ENCODE measurements at places on chromosomes 5 and 9.
A peak's percentile ranks its signal among the peaks of the same experiment; 100 is the strongest.

- no peak for DNase-seq
Observed at GRCh38 chr9:98949565-98949964, 5.9 kb downstream of the COL15A1 start.

GRCh38 chr5:19777363-19777762 lies 210.6 kb downstream of the CDH18 start:
- no peak for DNase-seq

DNA sequence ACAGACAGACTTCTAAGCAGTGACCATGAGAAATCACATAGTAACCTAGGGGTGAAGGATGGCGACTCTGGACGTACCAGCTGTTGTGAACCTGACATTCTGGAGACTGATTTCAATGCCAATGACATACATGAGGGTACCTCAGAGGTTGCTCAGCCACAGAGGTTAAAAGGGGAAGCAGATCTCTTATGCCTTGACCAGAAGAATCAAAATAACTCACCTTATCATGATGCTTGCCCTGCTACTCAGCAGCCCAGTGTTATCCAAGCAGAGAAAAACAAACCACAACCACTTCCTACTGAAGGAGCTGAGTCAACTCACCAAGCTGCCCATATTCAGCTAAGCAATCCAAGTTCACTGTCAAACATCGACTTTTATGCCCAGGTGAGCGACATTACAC lies 38.0 kb upstream of the CCDC152 start:
- DNase-seq = peak; percentile 7

GRCh38 chr9:18441261-18441660 lies 32.7 kb upstream of the ADAMTSL1 start:
- no peak for DNase-seq

GRCh38 chr5:165139721-165140120 lies 1634.3 kb downstream of the MAT2B start:
- no peak for DNase-seq

- DNase-seq = no peak
Observed at GRCh38 chr5:95063492-95063891, 221.4 kb downstream of the MCTP1 start.

- DNase-seq = no peak
Observed at GRCh38 chr5:180806351-180807011, 3.9 kb upstream of the MGAT1 start.

DNA sequence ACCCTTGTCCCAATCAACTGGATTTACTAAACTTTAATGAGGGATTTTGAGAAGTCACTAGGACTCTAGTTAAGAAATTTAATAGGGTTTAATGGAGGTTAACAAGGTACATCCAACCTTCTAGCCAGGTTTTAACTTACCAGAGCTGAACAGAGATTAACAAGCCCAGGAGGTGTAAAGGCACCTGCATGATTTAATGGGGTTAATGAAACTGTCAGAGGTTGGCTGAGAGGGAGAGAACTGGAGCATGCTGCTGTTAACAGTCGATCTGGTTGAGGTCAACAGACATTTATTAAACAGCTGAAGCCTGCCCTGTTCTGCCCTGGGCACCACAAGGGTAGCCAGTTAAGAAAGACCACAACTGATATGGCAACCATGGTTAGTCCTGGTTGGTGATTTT lies 13.6 kb downstream of the HAND1 start:
- no peak for DNase-seq

GRCh38 chr9:118401546-118401945 lies 697.3 kb downstream of the TLR4 start:
- DNase-seq = no peak

- no peak for DNase-seq
Observed at GRCh38 chr5:2832394-2832793, 80.9 kb upstream of the IRX2 start.

- DNase-seq = no peak
Observed at GRCh38 chr9:83744206-83744605, 36.4 kb upstream of the UBQLN1 start.

DNA sequence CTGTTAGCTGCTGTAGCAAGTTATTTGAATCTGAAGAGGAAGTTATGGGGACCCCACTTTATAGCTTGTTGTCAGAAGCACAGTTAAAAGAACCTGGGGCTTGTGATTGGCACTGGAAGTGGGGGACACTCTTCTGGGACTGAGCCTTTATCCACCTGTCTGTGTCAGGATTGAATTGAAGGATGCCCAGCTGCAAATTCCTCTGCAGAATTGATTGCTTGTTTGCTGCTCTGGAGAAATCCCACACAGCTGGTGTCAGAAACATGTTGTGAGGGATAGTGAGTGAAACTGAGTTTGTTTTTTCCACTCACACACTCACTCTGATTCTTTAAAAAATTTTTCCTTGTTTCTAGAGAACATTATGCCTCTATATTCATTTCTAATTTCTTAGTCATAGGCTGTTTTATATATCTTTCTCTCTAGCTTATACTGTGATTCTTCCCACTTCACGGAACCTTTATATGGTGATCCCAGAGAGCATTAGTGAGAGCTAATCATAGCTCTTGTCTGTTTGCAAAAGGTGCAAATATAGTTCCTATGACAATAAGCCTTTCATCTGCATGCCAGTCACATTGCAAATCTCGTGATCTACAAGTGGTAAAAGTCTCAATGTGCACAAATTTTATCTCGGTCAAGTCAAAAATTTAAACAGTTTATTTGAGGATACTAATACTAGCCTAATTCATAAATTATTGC lies 188.5 kb upstream of the EDIL3 start:
- DNase-seq = no peak

GRCh38 chr5:178505639-178506407 lies 84.4 kb downstream of the COL23A1 start:
- no peak for DNase-seq

DNA sequence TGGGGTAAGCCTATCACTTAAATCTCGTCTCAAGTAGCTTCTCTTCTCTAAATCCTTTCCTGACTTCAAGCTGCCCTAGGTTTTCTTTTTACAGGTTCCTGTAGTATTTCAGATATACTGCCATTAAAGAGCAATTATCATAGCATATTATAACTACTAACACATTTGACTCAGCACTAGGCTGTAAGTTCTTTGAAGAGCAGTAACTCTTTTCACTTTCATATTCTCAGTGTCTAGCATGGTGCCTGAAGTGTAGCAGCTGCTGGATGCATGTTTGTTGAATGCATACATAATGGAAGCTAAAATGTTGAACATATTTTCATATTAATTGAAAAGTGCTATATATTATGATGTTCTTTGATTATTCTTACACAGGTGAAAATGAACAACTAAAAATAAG lies 22.5 kb downstream of the CCDC152 start:
- DNase-seq = no peak

DNA sequence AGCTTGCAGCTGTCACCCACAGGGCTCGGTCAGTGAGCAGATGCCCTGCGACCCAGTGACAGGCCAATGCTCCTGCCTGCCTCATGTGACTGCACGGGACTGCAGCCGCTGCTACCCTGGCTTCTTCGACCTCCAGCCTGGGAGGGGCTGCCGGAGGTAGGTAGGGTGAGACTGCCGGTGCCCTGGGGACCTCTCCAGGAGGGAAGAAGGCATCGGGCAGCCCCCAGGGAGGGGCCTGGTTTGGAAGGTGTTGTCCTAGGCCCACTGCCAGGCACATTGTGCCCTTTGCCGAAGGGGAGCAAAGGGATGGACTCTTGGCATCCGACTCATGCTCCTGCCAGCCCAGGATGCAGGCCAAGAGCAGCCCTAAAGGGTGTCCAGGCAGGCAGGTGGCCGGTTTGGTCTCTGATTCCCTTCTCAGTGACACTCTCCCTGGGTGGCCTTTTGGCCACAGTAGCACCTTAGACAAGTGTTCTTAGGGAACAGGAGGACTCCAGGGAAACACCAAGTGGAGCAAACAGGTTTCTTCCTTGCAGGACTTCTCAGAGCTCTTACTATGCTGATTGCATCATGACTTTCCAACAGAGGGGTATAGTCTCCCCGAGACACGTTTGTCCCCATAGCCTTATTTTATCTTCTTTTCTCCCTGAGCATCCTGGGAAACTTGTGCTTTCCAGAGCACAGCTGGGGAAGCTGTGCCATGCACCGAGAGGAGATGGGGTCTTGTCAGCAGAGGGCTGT lies 28.1 kb upstream of the AIF1L start:
- no peak for DNase-seq

GRCh38 chr9:106704056-106704615 lies 158.8 kb upstream of the ZNF462 start:
- DNase-seq = no peak

DNA sequence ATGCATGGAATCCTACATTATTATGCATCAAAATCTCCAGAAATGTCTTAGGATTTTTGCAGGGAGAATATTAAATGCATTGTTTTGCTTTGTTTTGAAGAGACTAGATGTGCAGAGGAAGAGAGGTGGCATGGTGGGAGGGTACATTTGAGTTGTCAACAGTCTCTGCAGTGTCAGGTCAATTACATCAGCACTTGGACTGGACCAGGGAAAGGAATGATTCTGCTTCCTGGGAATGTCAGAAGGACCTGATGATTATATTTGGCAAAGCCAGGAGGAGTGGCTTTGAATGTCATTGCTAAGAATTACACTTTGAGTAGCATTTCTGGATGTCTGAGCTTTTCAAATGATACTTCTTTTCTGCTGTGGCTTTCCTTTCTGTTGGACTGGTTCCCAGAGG lies 17.5 kb upstream of the TMEFF1 start:
- no peak for DNase-seq

- peak; percentile 76 for DNase-seq
Observed at GRCh38 chr5:151222790-151223446, 974 bp downstream of the CCDC69 start.

DNA sequence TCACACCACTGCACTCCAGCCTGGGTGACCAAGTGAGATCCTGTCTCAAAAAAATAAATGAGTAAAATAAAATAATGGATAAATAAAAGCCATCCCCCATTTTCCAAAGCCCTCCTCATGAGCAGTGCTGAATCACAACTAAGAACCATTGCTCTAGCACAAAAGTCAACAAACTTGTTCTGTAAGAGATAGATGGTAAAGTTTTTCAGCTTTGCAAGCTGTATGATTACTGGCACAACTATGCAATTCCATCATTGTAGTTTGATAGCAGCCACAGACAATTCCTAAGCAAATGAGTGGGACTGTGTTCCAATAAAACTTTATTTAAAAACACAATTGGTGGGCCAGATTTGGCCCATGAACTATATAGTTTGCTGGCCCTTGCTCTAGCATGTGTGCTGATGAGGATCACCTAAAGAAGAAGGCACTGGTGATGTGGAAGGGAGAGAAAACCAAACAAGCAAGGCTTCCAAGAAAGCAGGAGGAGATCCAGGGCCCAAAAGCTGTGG lies 64.6 kb downstream of the NEURL1B start:
- no peak for DNase-seq

DNA sequence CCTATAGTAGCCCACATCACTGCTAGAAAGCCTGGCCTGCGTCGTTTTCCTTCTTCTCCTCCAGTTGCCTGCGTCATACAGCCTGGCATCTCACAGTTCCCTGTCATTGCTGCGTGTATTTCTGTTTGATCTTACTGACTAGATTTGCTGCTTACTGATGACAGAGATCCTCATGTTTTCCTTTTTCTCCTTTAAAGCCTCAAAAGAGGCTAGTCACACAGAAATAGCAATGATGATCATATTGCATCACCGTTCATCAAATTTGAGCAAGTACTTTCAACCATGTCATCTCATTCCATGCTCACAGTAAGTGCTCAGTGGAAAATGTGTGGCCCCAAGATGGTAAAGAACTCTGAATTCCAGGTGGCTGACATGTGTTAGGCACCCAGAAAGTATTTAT lies 76.8 kb downstream of the MVB12B start:
- no peak for DNase-seq
